NCI-H524 (cell line): ENCODE measurements at places on chromosomes 1 and 21.

DNA sequence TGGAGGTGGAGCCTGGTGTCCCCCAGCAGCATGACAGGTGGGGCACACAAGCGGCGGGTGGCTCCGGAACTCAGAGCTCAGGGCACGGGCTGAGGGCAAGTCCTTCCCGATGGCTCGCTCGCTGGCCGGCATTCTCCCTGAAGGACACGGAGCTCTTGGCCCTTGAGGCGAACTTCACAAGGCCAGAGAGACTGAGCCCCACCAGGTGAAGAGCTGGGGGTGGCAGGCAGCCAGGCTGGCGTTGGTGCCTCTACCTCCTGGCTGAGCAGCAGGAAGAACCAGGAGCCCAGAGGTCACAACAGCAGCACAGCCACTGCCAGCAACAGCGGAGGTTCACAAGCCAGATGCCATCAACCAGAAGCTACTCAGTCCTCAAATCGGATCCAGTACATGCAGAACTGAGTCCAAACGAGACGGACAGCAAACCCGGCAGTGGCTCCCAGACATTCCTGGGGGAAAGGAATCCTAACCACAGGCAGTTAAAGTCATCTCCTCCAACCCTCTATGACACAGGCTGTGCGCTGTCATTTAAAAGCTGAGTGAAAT lies 54.1 kb downstream of the NPHP4 start:
- no peak for DNase-seq

- no peak for DNase-seq
These were observed 5.4 kb downstream of the DMAP1 start for GRCh38 chr1:44218503-44219300.

DNA sequence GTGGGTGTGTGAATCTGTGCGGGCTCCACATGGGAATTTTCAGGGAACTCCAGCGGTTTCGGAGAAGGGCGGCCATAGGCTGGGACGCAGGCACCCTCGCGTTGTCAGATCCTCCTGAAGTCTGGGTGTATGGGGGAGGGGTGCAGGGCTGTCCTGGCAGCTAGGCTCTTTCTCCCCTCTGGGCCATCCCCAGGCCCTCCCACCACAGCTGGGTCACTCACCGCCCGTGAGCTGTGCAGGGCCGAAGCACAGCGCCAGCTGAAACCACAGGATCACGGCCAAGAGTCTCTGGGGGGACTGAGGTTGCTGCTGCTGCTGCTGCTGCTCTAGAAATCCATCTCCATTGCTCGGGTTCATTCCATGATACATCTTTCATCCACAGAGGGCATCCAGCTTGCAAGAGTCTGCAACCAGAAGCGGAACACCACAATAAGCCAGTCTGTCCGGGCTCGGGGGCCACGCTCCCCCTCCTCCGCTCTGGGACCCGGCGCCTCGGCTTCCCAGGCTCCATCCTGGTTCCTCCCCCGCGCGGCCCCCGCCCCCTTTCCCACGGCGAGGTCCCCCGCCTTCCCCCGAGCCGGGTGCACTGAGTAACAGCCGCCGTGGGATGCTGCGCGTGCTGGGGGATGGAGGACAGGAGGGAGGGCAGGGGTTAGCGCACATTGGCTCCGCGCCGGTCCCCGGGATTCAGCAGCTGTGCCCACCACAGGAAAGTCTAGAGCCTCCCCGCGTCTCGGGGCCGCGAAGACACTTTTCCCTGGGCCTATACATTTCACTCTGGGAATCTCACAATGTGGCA lies 720 bp downstream of the SUSD4 start:
- DNase-seq = peak; percentile 61

GRCh38 chr1:198623752-198624647 lies 14.8 kb upstream of the PTPRC start:
- no peak for DNase-seq

GRCh38 chr1:29851691-29852090 lies 615.4 kb downstream of the PTPRU start:
- no peak for DNase-seq

DNA sequence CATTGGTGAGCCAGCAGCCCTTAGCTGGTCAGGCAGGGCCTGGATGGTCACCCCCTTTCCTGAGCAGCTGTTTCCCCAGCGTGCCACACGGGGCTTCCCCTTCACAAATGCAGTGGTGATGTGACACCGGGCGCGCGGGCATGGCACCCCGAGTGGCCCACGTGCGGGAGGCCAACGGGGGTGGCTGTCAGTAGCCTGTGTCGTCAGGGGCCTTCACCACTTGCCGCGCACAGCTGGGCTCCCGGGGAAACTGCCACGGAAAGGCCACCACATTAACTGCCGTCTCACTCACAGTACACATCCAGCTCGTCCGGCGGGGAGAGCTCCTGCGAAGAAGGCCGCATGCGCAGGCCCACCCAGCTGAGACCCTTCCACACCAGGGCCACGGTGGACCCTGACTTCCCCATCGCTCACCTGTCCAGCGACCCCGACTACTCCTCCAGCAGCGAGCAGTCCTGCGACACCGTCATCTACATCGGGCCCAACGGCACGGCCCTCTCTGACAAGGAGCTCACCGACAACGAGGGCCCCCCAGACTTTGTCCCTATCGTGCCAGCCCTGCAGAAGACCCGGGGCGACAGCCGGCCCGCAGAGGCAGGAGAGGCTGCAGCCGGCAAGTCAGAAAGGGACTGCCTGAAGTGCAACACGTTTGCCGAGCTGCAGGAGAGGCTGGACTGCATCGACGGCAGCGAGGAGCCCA lies 530.5 kb downstream of the KIF26B start:
- no peak for DNase-seq

- no peak for DNase-seq
These were observed 203.3 kb upstream of the IVNS1ABP start for GRCh38 chr1:185520188-185520920.

GRCh38 chr1:162886705-162887104 lies 25.7 kb upstream of the CCDC190 start:
- DNase-seq = no peak

DNA sequence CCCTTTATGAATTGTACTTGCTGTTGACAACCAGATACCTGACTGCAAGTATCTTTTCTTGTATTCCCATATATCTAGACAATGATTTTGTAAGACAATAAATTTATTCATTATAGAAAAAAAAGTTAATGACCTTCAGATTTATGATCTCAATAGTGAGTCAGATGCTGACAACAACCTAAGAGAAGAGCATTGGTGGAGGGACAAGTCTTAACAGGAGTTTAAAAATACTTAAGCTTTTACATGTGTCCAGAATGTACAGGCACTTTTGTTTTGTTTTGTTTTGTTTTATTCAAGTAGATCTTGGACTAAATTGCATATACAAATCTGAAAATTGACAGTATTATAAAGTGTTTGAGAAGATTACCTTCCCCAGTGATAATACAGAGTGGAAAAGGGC lies 1544.6 kb upstream of the B3GALT2 start:
- DNase-seq = no peak

- no peak for DNase-seq
These were observed 4.3 kb downstream of the PFKL start for GRCh38 chr21:44304011-44304616.

GRCh38 chr21:29074783-29075182 lies 1.3 kb upstream of the CCT8 start:
- no peak for DNase-seq

GRCh38 chr1:47409311-47410067 lies 6.6 kb upstream of the FOXE3 start:
- DNase-seq = no peak

DNA sequence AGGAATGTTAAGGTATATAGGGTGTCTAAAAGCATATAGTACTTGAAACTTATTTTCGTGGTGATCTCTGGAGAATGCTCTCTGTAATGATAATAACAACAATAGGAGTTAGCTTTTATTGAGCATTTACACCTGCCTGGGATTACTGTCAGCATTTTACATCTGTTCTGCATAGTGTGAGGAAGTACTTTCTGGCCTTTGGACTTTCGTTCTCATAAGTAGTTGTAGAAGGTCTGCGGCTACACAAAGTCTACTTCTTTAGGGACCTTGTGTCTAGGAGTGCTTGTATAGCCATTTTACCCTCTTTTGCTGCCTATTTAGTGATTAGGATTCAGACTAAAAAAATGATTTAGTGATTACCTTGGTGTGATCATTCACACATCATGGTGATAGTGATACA lies 103.6 kb upstream of the GPR52 start:
- DNase-seq = no peak

GRCh38 chr21:21029164-21029563 lies 31.0 kb downstream of the NCAM2 start:
- no peak for DNase-seq

GRCh38 chr1:3679098-3679555 lies 26.8 kb downstream of the TP73 start:
- DNase-seq = no peak

GRCh38 chr1:247210062-247210375 lies 38.2 kb upstream of the ZNF124 start:
- DNase-seq = no peak

DNA sequence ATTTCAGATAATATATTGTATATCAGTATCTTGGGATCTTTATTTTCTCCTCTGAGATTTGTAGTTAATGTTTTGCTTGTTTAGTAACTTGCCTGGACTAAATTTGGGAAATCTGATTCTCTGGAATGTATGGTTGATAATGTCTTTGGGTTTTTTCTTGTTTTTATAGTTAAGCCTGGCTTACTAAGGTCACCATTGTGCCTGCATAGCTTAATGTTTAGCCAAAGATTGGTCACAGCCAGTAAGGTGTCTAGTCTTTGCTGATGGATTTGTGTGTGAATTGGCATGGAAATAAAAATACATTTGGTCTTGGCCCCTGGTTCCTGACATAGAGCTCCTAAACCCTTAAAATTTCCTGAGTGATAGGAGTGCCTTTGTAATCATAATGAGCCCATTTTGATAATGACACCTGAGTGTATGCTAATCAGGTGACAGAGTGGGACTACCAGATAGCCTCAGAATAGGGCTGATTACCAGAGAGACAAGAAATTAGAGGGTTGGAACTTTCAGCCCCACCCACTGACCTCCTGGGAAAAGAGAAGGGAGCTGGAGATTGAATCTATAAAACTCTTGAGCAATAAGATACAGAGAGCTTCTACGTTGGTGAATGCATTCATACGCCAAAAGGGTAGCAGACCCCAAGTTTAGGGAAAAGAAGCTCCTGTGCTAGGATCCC lies 47.9 kb upstream of the NUF2 start:
- no peak for DNase-seq

DNA sequence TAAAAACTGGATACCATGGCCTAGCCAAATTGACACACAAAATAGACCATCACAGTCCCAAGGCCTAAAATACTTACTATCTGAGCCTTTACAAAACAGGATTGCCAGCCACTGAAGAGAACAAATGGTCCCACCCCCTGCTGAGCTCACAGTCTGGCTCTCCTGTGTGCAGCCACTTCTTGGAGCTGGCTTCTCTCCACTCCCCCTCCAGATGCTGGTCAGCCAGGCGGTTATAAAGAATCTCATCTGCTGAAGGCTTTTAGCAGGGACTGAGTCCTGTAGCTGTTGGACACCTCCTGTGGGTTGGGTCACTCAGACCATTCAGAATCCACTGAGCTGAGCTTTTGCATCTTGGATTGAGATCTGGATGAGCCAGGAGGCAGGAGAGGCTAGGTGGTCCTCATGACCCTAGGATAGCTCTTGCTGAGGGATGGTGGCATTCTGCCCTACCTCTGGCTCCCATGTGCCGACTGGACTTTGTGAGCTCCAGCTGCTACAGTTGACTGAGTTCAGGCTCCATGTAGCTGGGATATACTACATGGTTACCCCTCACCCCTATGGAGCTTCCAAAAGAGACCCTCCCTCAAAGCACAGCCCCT lies 16.1 kb downstream of the OXCT2 start:
- peak; percentile 45 for DNase-seq

DNA sequence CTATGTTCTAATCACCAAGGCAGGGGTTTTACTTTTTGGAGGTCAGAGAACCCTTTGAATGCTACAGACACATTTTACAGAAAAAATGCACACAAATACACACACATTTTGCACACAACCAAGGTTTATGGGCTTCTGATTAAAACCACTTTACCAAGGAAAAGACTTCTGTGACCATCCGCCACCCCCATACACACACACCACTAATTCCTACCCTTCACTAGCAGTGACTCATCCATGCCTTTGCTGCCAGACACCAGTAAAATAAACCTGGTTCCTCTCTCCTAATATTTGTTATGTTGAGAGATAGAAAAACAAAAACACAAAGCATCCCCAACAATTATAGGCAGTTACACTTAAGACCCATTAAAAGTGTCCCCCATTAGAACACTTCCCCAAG lies 12.9 kb downstream of the PIGM start:
- DNase-seq = no peak

DNA sequence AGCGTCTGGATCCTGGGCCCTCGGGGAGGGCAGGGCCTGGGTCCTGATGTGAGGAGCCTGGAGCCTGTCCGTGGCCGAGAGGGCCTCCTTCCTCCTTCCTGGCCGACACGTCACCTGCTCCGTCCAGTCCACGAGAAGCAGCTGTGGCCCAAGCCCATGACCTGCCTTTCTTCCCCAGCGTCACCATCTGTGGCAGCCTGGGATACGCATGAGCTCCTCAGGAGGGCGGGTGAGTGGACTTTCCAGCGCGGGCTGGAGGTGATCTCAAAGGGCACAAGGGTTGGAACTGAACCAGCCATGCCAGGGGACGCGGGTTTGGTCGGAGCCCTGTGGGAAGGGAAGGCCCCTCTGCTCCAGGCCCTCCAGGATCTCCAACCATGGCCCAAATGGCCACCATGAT lies 90.4 kb downstream of the DHRS3 start:
- DNase-seq = no peak

- no peak for DNase-seq
These were observed 16.0 kb downstream of the IFFO2 start for GRCh38 chr1:18940303-18941020.

DNA sequence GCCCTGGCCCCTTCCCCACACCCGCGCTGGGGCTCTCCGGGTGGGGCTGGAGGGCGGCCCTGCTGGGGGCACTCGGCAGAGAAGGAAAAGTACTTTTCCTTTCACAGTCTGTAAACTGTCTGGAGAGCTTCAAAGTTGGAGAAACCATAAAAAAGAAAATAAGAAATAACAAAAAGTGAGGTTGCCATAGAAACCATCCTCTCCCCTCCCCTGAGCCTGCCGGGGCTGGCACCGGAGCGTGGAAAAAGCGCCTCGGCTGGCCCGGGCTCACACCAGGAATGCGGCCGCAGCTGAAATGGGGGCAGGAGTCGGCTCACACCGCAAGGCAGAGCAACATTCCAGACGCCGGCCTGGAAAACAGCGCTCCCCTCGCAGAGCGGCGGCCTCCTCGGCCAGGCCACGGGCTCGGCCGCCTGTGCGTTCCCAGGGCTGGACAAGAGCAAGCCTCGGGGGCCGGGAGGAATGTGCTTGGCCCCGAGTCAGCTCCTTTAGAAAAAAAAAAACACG lies 69.2 kb downstream of the MORN1 start:
- DNase-seq = no peak

GRCh38 chr1:72253132-72253531 lies 29.2 kb downstream of the NEGR1 start:
- DNase-seq = no peak
